ENCODE measurements at places on chromosomes 3 and 15.

DNA sequence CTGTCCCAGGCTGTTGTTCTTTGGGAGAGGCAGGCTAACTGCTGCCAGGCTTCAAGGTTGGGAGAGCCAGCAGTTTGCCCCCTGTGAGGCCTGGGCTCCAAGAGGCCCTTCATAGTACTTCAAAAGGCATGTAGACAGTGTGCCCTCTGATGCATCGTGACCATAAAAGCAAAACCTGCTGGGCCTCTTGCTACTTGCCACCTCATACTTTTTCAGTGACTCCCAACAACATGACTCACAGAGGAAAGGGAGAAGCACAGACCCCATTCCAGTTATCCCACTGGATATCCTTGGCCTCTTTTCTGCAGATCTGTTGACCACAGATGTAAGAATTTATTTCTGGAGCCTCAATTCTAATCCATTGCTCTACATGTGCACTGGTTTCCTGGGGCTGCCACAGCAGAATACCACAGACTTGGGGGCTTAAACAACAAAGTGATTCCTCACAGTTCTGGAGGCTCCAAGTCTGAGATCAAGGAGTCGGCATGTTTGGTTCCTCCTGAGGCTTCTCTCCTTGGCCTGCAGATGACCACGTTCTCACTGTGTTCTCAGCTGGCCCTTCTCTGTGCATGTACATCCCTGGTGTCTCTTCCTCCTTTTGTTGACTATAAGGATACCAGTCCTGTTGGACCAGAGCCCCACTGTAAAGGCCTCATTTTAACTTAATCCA is 8.9 kb upstream of the NSMCE3 start:
- DNase-seq: no peak

DNA sequence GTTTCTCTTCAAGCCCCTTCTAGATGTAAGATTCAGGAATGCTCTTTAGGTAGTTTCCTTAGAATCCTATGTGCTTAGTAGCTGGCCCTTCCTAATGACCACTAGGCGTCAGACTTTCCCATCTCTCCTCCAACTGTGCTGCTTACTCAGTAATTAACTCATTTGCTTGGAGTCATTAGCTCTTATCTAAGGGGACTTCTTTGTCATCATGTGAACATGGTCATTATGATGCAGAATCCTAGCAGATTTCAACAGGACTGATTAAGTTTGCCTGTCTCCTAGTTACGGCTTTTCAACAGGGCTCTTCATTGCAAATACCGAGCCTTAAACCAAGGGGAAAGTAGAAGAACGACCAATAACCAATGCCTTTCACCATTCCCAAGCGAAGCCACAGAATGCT is 46.4 kb downstream of the GJD2 start:
- DNase-seq: no peak

DNA sequence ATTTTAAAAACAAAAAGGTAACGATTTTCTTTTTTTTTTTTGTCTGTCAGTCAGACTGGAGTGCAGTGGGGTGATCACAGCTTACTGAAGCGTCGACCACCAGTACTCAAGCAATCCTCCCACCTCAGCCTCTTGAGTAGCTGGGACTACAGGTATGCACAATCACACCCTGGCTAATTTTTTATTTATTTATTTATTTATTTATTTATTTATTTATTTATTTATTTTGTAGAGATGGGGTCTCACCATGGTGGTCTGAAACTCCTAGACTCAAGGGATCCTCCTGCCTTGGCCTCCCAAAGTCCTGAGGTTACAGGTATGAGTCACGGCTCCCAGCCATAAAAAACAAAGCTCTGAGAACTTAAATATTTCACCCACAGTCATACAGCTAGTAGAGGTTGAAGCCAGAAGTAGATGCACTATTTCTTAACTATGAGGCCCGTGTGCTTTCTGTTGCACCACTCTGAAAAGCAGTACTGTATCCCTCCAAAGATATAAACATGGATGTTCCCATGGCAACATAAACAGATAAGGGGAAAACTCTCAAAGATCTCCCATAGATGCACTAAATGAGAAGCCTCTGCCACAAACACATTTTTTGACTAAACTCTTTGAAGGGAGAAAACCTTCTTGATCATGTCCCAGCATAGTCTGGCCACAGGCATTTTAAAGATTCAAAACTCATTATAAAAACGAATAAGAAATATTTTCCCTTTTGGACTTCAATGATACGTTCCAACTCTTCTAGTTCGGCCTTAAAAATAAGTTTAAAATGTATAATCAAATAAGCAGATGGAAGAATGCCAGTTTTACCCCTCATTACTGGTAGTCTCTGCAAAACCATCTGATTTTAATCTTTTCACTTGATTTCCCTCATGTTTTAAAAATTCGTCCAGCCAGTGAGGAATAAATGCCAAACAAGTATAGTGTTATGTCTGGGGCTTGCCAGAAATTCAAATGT is 162.3 kb upstream of the ARHGEF26 start:
- no peak for DNase-seq

GRCh38 chr15:99450896-99451358 is 114.9 kb upstream of the MEF2A start:
- DNase-seq: peak; percentile 29

DNA sequence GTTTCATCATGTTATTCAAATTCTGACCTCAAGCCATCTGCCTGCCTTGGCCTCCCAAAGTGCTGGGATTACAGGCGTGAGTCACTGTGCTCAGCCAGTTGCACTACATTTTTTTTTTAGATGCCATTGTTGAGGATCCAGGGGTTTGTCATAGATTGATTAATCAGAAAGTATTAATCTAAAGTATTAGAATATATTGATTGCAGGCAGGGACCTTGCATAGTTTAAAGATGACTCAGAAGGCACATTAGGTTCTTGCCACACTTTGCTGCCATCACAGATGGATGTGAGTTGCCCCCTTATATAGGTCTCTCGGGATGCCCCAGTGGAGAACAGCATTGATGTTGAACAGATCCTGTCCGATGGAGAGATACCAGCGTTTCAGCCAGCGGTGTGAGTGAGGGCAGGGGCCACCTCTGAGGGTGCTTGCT is 41.1 kb downstream of the IGF1R start:
- no peak for DNase-seq

DNA sequence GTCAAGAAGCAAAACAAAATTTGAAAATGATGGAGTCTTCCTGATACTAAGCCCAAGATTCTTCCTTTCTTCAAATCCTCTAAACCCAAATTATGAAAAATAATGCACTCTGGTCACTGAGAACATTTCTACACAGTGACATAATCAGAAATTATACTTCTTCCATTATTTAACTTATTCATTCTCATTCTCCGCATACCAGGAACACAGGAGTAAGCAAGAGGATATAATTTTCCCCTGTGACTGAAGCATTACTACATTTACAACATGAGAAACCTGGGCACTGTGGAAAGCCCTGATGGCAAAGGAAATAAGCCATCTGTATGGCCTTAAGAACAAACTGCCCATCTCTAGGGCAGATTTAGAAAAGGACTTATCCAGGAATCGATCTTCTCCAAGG is 47.0 kb downstream of the EXD1 start:
- no peak for DNase-seq

DNA sequence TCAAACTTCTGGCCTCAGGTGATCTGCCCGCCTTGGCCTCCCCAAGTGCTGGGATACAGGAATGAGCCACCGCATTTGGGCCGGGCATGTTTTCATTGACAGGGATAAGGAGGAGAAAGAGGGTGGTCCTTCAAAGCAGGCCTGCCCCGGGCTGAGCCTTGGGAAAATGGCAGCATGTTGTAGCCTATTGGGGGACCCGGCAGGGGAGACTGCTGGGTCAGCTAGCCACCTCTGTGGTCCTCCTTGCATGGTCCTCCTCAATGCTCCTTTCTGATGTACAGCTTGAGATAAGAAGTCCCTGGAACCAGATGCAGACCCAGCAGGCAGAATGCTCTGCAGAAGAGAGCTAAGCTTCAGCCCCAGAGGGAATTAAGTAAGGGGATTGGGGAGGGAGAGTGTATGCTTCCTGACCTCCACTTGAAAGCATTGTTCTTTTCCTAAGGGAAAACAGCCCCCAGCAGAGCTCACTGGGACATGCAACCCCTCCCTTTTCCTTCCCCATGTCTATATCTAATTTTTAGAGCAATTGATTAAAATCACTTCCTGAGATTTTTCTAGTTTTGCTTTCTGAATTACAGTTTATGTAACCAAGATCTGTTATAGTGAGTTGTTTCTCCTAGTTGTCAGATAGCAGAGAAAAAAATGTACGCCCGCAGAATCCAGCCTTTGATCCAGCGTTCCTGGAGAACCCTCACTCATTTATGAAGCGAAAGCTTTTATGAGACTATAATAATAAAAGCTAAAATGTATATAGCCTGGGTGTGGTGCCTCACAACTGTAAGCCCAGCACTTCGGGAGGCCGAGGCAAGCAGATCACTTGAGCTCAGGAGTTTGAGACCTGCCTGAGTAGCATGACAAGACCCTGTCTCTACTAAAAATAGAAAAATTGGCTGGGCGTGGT is 48.7 kb upstream of the VILL start:
- no peak for DNase-seq

GRCh38 chr3:8490079-8490552 is 11.5 kb upstream of the LMCD1 start:
- no peak for DNase-seq

DNA sequence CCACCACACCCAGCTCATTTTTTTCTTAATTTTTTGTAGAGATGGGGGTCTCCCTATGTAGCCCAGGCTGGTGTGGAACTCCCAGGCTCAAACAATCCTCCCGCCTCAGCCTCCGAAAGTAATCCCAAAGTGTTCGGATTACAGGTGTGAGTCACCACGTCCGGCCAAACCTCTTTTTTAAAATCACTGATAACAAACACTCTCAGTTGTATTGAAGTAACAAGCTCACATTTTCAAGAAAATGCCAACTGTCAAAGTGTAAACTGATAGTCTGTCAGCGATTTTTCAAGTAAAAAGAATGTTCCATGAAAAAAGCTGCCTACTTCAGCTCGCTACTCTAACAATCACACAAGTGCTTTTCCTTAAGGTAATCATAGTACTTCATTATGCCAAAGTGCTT is 33.4 kb downstream of the UBXN7 start:
- DNase-seq: no peak

DNA sequence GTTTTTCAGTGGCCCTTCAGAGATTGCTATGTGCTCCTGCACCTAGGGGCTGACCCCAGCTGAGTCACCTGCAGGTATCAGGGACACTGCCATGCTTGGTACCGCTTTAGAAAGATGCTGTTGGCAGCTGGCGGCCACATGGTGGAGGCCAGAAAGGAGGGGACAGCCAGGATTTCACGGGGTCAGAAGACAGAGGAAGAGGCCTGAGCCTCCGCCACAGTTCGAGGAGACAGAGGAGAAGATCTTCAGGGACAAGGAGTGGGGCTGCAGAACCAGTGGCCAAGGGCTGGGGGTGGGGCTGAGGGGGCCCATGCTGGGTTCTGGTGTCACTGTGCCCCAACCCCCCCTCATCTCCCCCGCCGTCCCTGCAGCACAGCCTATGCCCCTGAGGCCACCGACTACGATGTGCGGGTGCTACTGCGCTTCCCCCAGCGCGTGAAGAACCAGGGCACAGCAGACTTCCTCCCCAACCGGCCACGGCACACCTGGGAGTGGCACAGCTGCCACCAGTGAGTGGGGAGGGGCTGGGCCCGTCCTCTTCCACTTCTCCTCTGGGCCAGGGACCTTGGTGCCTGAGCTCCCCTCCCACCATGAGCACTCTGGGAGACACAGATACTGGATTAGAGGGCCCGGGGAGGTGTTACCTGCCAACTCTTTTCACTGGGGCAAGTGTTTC is 19.9 kb downstream of the LOXL1 start:
- DNase-seq: no peak

DNA sequence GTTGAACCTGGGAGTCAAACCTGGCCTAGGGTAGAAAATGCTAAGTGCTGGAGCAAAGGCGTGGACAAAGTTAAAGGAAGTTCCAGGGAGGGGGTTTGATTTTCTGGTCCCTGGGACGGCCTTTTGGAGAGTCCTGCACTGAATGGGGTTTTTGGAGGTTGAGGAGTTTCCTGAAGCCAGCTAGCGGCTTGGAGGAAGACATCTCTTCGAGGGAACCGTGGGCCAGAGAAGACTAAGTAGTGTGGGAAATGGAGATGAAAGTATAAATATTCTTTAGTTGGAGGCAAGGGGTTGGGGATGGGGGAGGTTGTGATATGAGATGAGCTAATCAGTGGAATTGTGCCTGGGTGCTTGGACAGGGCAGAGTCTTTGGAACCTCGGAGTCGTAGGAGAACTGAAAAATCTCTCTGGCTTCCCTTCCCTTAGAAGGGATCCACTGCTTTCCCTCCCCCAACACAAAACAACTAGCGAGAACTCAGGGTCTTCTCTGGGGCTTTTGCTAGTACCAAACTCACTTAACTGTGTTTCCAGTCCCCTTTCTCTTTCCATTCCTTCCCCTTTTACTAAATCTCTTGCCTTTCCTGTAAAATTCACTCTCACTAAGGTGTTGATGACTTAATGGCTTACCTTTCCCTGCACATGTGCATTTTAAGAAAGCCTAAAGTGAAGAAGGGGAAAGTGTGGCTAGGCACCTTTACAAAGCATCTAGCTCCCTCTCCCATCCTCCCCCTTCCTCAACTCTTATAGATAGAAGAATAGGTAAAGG is 1.0 kb downstream of the LPP start:
- DNase-seq: no peak

DNA sequence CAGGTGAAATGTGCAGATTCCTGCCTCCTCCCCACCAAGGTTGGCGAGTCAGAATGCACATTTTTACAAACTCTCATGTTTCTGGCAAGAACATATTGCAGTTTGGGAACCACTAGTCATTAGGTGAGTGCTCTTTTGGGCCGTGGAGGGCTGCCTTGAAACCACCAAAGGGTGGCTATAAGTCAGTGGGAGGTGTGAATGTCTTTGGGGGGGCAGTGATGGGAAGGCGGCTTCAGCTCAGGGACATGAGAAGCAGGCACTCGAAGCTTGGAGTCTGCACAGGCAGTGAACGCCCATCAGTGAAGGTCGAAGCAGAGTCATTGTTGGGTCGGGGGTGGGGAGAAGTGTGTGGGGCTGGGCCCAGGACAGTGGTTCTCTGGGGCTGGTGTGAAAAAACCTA is 1.1 kb downstream of the NOX5 start:
- DNase-seq: no peak

GRCh38 chr15:94287794-94288246 is 56.5 kb downstream of the MCTP2 start:
- DNase-seq: no peak

GRCh38 chr15:70699890-70700289 is 63.5 kb downstream of the UACA start:
- DNase-seq: no peak

- DNase-seq: no peak
Observed at GRCh38 chr3:129058441-129059200, 2.0 kb upstream of the GP9 start.

DNA sequence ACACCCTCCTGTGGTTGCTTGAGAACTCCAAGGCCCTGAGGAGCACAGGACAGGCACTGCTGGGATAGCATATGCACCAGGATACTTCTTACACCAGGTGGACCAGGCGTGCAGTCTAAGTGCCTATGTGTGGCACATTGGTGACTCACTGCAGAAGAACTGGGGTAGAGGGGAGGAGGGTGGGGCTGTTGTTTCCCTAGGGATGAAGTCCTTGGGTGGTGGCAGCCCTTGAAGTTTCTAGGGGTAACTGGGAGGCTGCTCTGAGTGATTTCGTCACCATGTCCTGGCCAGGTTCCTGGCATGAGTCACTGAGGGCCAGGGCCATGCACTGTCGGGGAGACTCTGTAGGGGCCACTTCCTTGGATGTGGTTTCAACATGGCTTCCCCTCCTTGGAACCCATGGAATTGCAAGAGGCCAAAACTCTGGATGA is 15.9 kb downstream of the MYZAP start:
- no peak for DNase-seq

All from stimulated activated CD4-positive, alpha-beta T cell treated with anti-CD3 and anti-CD28 coated beads, TNF-alpha, amount 100 ng/mL, for 1 hour (primary cell).